Stimulated activated naive CD8-positive, alpha-beta T cell treated with anti-CD3 and anti-CD28 coated beads, Interleukin-15, Interleukin-2, amounts not matched to agents 100 U/mL and 50 U/mL, for 24 hours (primary cell): ENCODE measurements at places on chromosomes 3 and 15.

GRCh38 chr3:42159147-42159546 is 68.0 kb downstream of the TRAK1 start:
- no peak for DNase-seq

- DNase-seq: no peak
These were observed 2.1 kb upstream of the RYK start for GRCh38 chr3:134252766-134253165.

DNA sequence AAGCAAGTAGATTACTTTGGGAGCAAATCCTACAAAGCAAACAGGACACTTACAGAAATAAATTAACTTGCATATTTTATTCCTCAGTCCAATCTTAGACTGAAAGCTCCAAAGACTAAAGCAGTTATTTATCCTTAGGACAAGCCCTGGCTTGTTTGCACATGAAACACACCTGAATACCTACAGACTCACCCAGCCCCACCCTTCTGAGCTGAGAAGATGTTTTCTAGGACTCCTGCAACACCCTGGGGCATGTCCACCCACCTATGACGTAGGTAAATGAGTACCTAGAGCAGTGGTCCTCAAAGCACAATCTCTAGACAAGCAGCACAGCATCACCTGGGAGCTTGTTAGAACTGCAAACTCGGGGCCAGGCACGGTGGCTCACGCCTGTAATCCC is 80.8 kb downstream of the ANXA2 start:
- DNase-seq: no peak

- no peak for DNase-seq
These were observed 19.9 kb downstream of the SLC6A6 start for GRCh38 chr3:14422016-14422963.

GRCh38 chr3:13882876-13883275 is 3.0 kb upstream of the WNT7A start:
- no peak for DNase-seq

GRCh38 chr15:100101426-100102089 is 240.2 kb downstream of the ADAMTS17 start:
- DNase-seq: no peak

DNA sequence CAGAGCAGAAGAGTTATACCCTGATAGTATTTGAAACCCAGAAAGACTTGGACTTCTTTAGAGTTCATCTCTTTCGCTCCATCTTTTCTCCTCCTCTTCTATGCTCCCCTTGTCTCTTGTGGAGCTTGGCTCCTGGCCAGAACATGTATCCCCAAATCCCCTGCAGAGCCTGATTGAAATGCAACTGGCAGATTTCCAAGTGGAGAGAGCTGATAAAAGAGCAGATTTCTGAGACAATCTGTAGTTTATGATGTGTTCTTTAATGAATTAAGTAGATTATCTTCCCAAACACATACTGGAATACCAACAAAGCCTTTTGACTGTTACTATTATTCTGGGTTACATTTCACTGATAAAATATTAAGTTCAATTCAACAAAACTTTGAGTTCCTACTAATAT is 33.4 kb downstream of the UNC13C start:
- DNase-seq: no peak

DNA sequence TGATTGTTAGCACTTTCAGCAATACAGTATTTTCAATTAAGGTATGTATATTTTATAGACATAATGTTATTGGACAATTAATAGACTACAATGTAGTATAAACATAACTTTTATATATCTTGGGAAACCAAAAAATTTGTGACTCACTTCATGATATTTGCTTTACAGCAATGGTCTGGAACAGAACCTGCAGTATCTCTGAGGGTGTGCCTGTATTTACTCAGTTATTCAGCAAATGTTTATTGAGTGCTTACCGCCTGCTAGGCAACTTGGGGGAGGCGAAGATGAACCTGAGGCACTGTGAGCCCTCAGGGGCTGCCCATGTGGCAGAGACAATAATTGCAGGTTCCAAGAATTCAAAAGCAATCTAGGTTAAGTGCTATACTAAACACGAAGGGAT is 144.8 kb downstream of the GABRB3 start:
- no peak for DNase-seq

DNA sequence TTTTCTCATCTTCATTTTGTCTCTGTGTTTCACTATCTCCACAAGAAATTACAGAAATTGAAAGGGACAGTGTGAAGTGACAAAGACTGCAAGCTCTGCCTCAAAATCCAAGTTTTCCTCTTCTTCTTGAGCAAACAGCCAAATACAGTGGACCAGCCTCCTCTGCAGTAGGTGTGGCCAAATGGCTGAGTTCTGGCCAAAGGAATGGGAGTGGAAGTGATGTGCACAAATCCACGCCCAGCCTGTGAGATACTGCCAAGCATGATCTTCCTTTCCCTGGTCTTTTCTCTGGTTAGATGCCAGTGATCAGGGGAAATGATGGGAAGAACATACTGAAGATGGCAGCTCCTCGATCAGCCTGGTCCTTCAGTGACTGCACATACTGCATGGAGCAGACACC is 111.0 kb upstream of the CPNE4 start:
- DNase-seq: no peak

- DNase-seq: no peak
These were observed 1151.3 kb upstream of the CADM2 start for GRCh38 chr3:83807511-83807910.

DNA sequence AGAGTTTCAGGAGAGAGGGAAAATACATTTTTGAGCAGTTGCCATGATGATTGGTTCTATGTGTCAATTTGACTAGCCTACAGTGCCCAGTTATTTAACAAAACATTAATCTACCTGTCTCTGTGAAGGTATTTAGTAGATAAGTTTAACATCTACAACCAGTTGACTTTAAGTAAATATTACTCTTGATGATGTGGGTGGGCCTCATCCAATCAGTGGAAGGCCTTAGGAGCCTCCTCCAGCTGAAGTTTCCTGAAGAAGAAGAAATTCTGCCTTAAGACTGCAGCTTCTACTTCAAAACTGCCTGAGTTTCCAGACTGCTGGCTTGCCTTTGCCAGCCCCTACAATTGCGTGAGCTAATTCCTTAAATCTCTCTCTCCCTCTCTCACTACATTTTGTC is 93.6 kb downstream of the OXSM start:
- DNase-seq: no peak

DNA sequence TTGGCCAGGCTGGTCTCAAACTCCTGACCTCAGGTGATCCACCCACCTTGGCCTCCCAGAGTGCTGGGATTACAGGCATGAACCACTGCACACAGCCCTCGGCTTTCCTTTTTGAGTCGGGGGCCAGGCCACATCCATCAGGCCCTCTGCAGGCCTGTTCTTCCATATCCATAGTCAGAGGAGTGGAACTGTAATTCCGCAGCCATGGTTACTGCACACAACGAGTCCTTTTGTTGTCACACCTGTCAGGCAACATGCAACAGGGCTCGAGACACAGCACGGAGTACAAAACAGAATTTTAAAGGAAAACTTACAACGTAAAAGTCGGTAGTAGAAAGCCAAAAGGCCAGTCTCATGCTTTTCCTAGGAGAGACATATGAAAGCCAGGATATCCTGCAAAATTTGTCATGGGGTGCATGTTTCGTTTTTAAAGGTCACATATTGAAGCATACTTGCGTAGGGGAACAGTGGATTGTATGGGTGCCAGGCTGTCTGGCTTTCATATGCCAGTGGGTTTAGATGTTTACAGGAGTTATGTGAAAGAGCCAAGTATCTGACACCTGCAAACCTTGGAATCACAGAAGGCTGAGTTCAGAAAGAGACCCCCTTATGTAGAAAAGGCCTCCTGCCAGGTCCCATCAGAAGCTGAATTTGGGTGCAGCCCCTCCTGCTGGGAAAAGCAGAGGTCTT is 63.2 kb upstream of the LPP start:
- no peak for DNase-seq

DNA sequence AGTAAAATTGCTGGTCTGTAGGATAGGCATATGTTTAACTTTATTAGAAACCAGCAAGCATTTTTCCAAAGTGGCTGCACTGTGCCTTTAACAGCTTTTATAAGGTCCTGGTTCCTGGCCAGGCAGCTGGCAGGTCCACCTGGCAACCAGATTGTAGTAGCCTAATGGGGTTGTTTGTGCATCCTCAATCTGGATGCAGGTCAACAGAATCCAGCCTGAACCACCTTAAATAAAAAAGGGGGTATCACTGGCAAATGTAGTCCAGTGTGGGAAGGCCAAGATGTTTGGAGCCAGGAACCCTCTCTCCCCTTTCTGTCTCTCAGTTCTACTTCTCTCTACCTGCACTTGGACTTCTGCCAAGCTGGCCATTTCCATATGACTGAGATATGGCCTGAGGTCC is 200.3 kb downstream of the ZNF621 start:
- no peak for DNase-seq

- no peak for DNase-seq
These were observed 83.5 kb upstream of the BCL6 start for GRCh38 chr3:187828579-187829452.

GRCh38 chr15:65476903-65477302 is 40.6 kb downstream of the DPP8 start:
- DNase-seq: no peak

DNA sequence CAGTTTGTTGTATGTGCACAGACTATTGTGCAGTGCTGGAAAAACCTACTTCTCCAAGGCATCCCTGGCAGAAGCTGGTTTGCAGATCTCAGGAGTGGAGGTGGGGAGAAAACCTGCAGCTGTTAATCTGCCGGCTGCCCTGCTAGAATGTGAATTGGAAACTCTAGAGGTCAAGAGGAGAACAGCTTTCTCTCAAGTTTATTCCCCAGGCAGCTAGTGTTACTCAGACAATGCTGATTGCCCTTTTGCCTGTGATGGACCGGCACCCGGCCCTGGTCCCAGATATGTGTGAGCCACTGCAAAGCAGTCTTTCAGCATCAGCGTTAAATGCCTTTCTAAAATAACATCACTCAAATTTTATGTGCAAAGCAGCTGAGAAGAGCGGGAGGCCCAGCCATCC is 129.7 kb upstream of the TPM1 start:
- DNase-seq: no peak

DNA sequence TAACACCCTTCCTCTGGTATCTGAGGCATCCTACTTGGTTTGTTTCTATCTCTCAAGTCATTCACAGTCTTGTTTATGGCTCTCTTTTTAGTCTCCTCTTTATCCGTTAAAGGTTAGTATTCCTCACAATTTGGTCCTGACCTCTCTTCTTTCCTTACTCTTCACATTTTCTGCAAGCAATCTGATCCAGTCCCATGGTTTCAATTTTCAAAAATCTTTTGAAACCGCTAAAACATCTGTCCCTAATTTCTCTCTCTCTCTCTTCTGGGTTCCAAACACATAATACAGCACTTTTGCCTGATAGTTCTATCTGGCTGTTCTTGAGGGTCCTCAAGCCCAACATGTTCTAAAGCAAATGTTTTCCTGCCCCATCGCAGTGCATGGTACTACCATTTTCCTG is 149.0 kb downstream of the SERPINI1 start:
- DNase-seq: no peak

GRCh38 chr3:21447476-21448151 is 303.4 kb downstream of the ZNF385D start:
- DNase-seq: no peak

DNA sequence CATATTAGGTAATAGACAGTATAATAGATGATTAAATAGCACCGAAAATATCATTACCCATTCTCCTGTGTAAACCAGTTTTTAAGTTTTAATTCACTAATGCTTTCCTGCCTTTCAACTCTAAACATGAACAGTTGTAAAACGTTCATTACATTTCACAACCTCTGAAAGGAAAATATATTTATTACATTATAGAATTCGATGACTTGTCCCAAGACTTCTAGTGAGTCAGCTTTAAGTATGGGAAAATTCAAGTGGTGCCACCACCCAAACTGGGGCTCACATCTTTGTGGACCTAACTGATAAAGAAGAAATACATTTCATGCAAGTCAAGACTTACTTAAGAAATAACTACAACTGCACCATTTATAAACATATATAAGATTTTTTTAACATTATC is 2.0 kb downstream of the TRIM59 start:
- DNase-seq: no peak

DNA sequence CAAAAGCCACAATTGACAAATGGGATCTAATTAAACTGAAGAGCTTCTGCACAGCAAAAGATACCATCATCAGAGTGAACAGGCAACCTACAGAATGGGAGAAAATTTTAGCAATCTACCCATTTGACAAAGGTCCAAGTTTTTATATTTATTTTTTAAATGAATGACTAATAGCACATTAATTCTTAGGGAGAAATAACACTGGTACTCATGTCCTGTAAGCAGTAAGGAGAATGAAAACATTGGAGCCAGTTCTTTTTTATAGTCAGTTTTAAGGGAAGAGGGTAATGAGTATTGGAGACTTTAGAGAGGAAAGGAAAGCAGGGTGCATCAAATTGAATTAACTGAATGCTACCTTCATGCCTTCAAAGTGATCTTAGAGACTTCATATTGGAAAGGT is 404.7 kb upstream of the TGFBR2 start:
- no peak for DNase-seq

- no peak for DNase-seq
These were observed 215.6 kb upstream of the RBMS3 start for GRCh38 chr3:29065211-29065785.

- peak; percentile 64 for DNase-seq
These were observed 8.6 kb downstream of the TFRC start for GRCh38 chr3:196073255-196073753.

- DNase-seq: no peak
These were observed 207.9 kb downstream of the CD47 start for GRCh38 chr3:107882881-107883280.

DNA sequence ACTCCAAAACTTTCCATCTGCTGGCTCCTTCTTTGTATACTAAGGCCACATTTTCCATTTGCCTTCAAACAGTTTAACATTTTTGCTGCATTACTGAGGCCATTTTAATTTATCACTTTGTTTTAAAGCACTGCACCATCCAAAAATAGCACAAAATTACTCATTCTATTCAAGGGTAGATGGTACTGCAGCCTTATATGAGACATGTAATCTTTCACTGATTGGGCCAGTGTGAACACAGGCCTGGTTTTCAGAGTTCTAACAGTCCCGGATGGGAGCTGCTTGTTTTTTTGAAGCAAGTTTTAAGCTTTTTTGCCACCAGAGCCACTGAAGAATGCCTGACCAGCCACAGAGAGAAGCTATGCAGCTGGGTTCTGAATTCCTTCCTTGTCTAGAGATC is 172.3 kb upstream of the TSC22D2 start:
- DNase-seq: no peak

DNA sequence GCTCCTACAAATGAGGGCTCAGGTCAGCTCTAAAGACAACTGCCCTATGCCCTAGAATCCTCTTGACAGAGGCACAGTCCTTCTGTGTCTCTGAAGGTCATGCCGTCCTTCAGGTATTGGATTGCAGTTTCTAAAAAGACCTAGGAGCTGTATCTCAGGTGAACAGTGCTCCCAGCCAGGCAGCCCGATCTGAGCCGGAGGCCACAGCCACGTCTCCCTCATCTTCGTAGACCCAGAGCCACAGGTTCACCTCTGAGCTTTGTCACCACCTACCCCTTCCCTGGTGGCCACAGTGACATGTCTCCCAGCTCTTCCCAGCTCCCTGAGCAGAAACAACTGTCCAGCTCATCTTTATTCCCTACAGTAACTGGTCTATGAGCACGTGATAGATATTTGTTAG is 228.0 kb downstream of the VPS13C start:
- DNase-seq: no peak
